ENCODE measurements at places on chromosomes 16 and 17.

GRCh38 chr17:53996131-53996530 is 173.4 kb downstream of the KIF2B start:
- no peak for DNase-seq

GRCh38 chr16:17930280-17930679 is 406.3 kb downstream of the NPIPA8 start:
- no peak for DNase-seq

- no peak for DNase-seq
Measured at GRCh38 chr16:79168321-79168720, 432.2 kb downstream of the MAF start.

- no peak for DNase-seq
Measured at GRCh38 chr17:5701381-5701780, 117.1 kb upstream of the NLRP1 start.

DNA sequence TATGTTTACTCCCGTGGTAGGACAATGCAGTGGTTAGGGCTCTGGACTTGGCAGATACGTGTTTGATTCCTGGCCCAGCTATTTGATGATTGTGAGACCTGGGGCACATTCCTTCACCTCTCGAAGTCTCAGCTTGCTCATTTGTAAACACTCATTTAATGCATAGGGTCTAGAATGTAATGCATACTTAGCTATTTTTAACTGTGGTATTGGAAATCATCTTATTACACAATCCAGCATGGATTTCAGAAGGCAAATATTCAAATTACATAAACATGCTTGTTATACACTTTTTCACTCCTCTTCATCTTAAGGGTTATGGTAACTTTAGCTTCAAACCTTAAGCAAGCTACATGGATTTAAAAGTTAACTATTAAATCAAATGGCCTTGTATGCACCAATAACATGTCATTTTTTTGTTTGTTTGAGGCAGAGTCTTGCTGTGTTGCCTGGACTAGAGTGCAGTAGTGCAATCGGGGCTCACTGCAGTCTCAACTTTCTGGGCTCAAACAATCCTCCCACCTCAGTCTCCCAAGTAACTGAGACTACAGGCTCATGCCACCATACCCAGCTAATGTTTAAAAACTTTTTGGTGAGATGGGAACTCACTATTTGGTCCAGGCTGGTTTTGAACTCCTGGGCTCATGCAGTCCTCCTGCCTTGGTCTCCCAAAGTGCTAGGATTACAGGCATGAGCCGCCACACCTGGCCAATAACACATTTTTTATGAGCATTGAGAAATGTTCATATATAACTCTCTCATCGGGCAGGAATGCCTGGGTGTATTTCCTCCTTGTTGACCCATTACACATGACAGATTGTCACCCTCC is 52.5 kb downstream of the VAT1L start:
- no peak for DNase-seq

GRCh38 chr16:69610356-69610755 is 44.6 kb downstream of the NFAT5 start:
- no peak for DNase-seq

GRCh38 chr17:69047368-69048263 is 13.1 kb downstream of the ABCA9 start:
- no peak for DNase-seq

DNA sequence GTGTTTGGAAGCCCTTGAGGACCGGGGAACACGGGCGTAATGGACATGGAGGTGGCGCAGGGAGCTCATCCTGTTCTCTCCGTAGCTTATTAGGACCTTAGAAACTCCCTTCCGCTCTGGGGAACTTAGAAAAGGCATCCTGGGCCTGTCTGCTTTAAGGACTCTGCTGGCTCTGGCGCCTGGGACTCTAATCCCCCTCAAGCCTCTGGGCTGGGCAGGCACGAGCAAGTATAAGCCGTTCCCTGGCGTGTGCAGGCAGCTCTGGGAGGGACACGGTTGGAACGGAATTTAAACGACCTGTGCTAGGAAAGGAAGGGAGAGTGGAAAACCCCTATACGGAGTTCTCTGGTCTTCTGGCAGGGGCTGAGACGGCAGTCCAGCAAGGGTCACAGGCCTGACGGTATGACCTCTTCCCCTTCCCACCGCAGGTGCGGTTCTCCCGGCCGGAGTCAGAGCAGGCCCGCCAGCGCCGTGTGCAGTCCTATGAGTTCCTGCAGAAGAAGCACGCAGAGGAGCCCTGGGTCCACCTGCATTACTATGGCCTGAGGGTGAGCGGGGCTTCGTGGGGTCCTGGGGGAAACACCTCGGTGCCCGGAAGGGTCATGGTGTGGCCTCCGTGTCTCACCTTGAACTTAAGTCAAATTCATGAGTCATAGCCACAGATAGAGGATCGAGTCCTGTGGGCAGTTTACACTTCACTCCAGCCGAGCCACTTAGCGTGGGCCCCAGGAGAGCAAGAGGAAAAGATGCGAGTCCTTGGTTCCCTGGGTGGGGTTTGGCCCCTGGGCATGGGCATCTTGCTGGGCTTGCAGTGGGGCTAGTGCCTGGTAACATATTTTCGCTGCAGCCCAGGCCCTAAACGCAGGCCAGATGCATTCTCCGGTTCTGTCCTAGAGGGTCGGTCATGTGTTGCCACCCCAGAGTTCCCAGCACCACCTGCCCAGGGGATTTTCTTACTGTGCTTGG is 17.7 kb downstream of the POLR3E start:
- no peak for DNase-seq
